ENCODE measurements at places on chromosomes 5 and 9. TPM values are rescaled to one million over a fixed set of nuclear protein-coding genes. Genes with fewer than 3 reads are reported as not detected.

LRRTM2 gene
- total RNA-seq, result 0.16 TPM

FOXD4L3 gene
- total RNA-seq, result not detected

PCDHGB2 gene
- total RNA-seq, result 11.6 TPM

C5orf63 gene
- total RNA-seq, result 4.1 TPM

SLC25A48 gene
- not detected for total RNA-seq

NR6A1 gene
- 3.0 TPM for total RNA-seq

CA9 gene
- total RNA-seq, result not detected

TMC1 gene
- total RNA-seq, result not detected

GPRIN1 gene
- 1.6 TPM for total RNA-seq

NFIB gene
- 129 TPM for total RNA-seq

GLRA1 gene
- total RNA-seq, result not detected

DNA sequence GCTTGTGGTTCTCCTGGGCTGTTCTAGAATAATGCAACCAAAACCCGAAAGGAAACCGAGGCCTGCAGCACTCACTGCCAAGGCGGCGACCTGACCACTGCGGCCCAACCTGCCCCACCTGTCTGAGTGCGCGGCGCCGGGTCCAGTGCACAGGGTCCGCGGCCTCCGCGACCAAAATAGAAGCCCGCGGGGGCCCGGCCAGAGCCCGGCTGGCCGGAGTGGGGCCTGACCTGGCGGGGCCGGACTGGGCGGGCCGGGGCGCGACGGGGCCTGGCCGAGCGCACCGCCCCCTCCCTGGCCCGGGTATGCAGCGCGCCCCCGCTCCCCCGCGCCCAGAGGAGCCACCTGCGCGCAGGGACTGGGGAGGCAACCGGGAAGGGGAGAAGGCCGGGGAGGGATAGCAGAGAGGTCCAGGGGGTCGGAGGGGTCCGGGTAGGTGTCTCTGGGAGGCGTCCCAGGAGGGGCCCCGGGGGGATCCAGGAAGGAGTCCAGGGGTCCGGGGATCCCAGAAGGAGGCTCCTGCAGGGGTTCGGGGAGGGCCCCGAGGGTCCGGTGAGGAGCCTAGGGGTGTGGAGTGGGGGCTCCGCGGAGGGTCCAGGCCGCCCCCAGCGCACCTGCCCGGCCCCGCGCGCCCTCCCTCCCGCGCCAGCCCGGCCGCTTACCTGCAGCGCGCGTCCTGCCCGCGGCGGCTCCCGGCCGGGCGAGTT lies 503 bp downstream of the SEMA4D start:
- no peak for DNase-seq

GRCh38 chr9:93080406-93080805 lies 15.6 kb upstream of the CARD19 start:
- peak; percentile 40 for DNase-seq

DNA sequence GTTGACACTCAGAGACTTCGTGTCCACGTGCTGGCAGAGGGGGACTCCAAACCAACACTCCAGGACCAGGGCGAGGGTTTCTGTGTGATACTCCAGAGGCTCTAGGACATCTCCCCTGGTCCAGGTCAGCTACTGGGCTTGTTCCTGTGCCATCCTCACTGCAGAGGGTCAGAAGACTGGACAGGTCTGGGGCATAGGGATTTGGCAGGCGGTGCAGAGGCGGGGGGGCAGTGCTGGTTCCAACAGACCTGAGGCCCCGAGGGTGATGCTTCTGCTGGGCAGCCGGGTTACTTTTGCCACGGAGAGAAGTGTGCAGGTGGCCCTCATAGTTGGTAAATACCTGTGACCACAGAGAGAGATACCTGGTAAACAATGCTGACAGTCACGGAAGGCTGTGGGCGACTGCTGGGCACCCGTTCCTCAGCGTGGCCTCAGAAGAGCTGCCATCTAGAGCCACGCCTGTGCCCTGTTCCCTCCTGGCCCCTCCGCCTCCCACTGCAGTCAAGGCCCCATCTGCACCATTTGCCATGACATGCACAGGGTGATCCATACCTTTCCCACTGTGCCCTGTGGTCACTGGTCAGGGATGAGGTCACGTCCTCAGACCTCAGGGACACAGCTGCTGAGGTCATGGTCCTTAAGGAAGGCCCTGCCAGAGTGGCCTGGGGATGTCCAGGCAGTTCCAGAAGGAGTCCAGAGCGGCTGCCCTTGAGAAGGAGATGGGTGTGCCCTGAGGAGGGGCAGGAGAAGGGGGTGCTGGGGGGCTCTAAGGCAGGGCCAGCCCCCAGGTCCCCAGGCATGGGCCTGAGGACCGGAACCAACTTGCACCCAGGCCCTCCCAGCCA lies 30.0 kb downstream of the TRIP13 start:
- DNase-seq, result no peak

- no peak for DNase-seq
These were observed 64.1 kb upstream of the RAD23B start for GRCh38 chr9:107218829-107219485.

- DNase-seq, result no peak
These were observed 129.3 kb downstream of the ENTREP1 start for GRCh38 chr9:69454321-69454720.

DNA sequence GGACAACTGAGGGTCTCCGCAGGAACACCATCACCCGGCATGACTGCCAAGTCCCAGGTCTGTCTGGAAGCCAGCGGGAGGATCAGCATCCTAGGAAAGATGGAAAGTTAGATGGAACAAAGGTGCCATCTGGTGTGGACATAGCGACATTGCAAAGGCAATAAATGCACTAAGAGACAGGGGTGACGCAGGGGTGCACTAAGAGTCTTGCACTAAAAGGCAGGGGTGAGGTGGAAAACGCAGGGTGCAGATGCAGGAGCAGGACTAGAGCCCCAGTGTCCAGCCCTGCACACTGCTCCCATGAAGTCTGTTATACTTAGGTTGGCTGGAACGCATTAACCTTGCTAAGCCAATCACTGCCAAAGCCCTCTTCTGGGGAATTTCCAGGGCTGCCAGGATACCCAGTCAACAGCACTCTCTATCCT lies 15.5 kb downstream of the ATOX1 start:
- peak; percentile 76 for DNase-seq

- no peak for DNase-seq
These were observed 29.2 kb downstream of the ANXA2R start for GRCh38 chr5:43010935-43011315.

GRCh38 chr9:24258626-24259025 lies 287.1 kb downstream of the IZUMO3 start:
- no peak for DNase-seq

DNA sequence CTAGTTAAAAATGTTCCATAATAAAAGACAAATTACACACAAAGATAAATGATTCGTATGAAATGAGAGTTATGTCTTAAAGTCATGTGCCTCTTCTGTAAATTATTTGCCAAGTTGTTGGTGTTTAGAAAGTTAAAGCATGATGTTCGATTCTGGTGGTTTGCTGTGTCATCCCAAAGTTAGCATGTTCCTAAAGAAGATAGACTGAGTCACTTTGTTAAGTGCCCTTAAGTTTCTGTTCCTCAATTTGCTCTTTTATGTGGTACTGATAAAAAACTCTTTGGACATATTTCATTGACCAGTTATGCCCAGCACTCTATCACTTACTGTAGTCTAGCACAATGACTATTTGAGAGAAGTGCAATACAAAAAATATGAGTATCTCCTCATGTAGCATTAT lies 366.9 kb upstream of the ZNF608 start:
- DNase-seq, result no peak

GRCh38 chr5:147921136-147921535 lies 14.8 kb upstream of the C5orf46 start:
- DNase-seq, result no peak

DNA sequence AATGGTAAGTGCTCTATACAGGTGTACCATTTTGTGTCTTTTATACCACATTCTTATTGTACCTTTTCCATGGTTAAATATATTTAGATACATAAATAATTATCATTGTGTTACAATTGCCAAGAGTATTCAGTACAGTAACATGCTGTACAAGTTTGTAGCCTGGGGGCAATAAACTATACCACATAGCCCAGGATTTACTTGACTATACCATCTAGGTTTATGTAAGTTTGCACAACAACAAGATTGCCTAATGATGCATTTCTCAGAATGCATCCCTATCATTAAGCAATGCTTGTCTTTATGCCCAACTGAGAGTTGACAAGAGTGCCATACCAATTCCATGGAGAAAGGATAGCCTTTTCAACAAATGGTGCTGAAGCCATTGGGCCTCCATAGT lies 136.7 kb upstream of the PJA2 start:
- DNase-seq, result no peak

GRCh38 chr9:69016191-69017096 lies 2.5 kb upstream of the PRKACG start:
- DNase-seq, result no peak

- DNase-seq, result no peak
These were observed 47.5 kb upstream of the ELL2 start for GRCh38 chr5:96008987-96009647.

- DNase-seq, result no peak
These were observed 7.0 kb upstream of the C9 start for GRCh38 chr5:39371367-39371635.

- DNase-seq, result peak; percentile 86
These were observed 427 bp downstream of the PCYOX1L start for GRCh38 chr5:149358294-149358651.

- DNase-seq, result no peak
These were observed 5.5 kb downstream of the MYORG start for GRCh38 chr9:34370970-34371880.

GRCh38 chr5:75199946-75200345 lies 36.7 kb downstream of the ANKRD31 start:
- no peak for DNase-seq

DNA sequence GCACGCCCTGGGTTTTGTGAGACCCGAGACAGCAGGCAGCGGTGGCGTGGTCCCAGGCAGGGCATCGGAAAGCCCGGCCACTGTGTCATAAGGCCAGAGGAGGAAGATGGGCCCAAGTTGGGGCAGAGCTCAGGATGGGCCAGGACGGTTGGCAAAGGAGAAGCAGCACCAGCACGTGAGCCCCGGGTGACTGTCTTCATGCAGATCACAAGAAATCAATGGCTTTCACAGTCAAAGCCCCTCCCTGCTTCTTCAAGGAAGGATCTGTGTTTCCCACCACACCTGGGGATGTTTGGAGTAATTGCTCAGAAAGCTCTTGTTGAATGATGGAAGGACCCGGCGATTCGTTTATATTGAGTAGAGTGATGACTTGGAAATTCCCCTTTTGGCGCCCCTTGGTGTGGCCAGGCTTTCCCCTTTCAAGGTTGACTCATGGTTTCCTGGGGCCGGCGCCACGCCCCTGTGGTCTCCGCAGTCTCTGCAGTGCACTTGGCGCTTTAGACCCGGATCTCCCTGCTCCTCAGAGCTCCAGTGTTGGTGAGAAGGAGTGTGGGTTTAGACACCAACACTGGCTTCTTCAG lies 52.1 kb downstream of the IL31RA start:
- DNase-seq, result no peak

GRCh38 chr5:14364096-14364495 lies 217.5 kb upstream of the OTULINL start:
- no peak for DNase-seq

- DNase-seq, result no peak
These were observed 11.0 kb downstream of the RNF145 start for GRCh38 chr5:159198063-159199036.

DNA sequence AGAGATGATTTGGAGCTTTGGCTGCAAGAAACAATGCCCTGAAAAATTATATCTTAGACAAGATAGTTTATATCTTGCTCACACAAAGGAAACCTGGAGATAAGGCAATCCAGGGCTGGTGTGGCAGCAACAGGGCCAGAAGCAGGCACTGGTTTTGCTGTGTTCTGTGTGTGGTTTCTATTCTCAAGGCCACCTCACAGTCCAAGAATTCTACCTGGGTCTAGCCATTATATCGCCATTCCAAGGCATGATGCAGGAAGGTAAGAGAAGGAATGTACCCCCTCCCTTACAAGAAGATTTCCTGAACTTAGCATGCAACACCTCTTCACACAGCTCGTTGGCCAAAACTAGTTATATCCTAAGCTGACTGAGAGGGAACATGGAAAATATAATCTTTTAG lies 74.5 kb upstream of the MEGF10 start:
- no peak for DNase-seq

DNA sequence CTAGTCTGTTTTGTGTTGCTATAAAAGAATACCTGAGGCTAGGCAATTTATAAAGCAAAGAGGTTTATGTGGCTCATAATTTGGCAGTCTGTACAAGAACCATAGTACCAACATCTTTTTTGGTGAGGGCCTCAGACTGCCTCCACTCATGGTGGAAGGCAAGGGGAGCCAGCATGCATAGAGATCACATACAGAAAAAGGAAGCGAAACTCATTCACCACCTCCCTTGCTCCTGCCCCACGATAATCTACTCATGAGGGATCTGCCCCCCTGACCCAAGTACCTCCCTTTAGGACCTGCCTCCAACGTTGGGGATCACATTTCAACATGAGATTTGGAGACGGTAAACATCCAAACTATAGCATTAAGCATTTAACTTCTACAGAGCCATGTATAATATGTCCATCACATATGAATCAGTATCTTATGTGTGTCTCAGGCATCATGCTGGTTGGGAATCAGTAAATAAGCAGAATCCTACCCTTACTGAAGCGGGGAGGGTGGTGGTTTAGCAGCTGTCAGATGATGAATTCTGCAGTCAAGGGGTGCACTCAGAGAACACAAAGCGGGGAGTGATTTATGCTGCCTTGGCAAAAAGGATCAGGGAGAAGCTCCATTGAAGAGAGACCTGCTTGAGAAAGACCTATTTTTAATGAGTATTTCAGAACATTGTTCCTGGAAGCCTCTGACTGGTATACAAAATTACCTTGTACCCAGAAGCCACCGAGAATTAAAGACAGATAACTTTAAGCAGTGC lies 34.8 kb downstream of the HMGXB3 start:
- no peak for DNase-seq

DNA sequence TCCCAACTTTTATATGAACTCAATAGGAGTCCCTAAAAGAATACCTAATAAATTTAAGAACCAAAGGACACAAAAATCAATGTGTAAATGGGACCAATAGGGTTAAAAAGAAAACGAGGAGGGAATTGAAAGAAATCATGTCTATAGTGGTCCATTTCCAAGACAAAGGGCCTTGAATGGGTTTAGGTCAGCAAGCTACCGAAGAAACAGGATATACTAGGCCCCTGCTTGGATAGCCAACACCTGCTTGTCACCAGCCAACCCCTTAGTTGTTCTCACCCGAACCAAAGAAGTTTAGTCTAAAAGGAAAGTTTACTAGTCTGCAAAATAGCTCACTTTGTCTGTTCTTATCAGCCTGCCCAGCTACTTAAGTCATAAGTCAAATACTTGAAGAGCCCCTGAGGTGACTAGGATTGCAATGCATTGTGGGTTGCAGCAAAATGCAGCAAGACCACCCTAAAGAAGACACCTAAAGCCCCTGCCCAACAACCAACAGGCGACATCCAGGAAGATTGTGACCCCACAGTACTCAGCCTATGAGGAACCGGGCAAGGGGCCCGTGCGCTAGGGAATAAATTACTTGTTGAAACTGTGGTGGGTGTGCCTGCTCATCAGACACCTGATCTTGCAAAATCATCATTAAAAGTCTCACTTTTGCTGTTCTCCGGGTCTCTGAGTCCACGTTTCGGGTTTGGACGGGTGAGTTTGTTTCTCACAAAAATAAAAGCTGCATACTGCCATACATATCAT lies 183.9 kb upstream of the PPP1R26 start:
- DNase-seq, result no peak

GRCh38 chr9:99819123-99819855 lies 2.4 kb upstream of the NR4A3 start:
- peak; percentile 97 for DNase-seq

All from sigmoid colon (tissue), 7 donors.